ENCODE measurements at places on chromosomes 12 and 14.

GRCh38 chr14:61154641-61155040 lies 126.5 kb downstream of the TMEM30B start:
- no peak for DNase-seq

GRCh38 chr12:45232146-45232755 lies 16.4 kb downstream of the ANO6 start:
- no peak for DNase-seq

- no peak for DNase-seq
These were observed 94.1 kb downstream of the FSCB start for GRCh38 chr14:44412858-44413569.

DNA sequence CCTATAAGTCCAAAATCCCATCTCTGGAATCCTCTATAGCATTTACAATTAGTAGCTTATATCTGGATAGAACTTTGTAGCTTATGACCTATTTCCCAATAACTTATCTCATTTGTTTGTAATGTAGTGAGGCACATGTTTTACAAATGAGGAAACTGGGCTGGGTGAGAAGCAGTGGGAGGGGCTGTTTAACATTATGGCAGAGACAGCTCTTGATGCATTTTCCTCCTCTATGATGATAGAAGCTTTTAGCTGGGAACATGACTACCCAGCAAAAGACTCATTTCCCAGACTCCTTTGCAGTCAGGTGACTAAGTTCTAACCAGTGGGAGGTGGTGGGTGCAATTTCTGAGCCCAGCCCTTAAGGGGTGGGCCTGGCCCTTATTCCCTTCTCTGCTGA lies 179.7 kb downstream of the TTC8 start:
- no peak for DNase-seq

DNA sequence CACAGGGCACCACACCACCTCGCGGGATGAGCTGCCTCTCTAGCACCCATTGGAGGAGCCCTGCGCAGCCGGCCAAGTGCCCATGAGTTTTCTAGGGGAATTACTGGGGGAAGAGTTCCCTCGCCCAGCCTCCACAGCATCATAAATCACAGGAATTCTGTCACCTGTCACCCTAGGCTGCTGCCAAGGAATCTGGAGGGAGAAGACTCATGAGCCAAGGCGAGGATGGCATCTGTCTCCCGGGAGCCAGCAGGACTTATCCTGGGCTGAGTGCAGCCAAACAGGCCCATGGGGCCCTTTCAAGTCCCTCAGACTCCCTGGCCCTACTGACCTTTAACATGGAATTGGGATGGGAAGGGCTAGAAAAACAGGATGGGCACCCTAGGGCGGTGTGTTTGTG lies 7.8 kb upstream of the OTUB2 start:
- no peak for DNase-seq

GRCh38 chr12:18922851-18923250 lies 184.9 kb downstream of the CAPZA3 start:
- no peak for DNase-seq

- no peak for DNase-seq
These were observed 48.3 kb downstream of the HNRNPC start for GRCh38 chr14:21220874-21221477.

DNA sequence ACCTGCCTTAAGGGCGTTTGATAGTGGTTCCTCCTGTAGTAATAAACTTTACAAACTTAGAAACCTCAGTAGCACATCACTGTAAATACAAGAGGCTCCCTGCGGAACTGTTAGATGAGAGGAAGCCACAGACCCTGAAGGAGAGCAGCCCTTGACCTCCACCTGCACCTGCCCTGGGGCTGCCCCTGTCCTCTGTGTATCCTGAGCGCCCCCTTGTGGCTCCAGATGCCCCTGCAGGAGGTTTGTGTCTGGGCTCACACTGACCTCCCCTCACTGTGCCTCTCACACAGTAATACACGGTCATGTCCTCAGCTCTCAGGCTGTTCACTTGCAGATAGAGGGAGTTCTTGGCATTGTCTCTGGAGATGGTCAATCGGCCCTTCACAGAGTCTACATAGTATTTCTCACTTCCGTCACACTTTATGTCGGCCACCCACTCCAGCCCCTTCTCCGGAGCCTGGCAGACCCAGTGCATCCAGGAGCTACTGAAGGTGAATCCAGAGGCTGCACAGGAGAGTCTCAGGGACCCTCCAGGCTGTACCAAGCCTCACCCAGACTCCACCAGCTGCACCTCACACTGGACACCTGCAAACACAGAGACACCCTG lies 1059.8 kb downstream of the TMEM121 start:
- no peak for DNase-seq

DNA sequence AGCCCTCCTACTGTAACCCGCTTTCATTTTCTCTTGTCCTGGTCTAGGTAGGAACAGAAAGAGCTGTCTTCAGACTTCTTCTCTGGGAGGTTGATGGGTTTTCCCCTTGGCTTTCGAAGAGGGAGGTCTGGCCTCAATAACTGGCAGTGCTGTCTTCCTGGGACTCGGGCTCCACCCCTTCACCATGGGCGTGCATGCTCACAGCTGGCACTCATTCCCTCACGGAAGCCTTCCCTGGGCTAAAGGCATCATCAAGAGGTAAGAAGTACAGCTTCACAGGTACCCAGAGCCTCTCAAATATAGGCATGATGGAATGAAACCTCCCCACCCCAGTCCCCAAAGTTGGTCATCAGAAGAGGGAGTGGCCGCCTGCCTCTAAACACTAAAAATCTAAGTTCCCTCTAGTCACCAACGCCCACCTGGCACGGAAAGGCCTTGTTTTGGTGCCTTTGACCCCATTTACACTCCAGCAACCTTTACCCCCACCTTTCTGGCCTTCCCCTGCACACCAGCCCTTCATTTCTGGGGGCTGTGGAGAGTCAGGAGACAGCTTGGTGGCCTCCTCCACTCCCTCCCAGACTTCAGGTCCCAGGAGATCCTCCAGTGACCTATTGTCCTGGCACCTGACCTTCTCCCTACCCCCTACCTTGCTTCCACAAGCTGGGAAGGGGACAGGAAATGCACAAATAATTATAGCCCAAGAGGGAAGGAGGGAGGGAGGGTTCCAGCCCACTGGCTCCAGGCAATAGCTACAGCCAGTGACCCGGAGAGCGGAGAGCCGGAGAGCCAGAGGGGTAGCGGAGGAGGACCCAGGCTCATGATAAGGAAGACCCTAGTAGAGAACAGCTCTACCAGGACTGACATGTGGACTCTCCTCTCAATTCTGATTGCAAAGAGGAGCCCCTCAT lies 2.8 kb downstream of the RAPGEF3 start:
- no peak for DNase-seq

GRCh38 chr12:16347391-16348298 lies at the start of gene MGST1:
Gene MGST1 (plus strand): TSS chr12:16347645. CDS start chr12:16354253, 6,608 bp downstream.
- peak; percentile 8 for DNase-seq
